Mesenteric fat pad (tissue), 1 donor: ENCODE measurements at places on chromosomes 4 and X. TPM values are rescaled to one million over a fixed set of nuclear protein-coding genes. Genes with fewer than 3 reads are reported as not detected.

- no peak for DNase-seq
These were observed 43.8 kb downstream of the NHSL2 start for GRCh38 chrX:71954458-71954857.

DNA sequence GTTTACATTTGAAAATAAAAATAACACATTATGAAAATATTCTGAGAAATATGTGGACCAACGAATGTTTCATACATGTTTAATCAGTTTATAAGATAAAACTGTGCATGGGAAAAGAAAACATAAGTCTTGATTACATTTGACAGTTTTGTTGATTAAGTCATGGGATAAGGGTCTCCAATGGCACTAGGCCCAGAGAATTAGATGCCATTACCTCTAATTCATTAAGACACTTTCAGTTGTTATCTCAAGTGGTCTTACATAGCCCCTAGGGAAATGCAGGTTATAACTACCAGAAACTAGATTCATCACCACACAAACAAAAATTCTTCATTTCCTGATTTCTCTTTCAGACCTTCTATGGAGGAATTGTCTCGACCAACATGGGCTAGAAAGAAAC is 300.8 kb downstream of the PCDH7 start:
- no peak for DNase-seq

DNA sequence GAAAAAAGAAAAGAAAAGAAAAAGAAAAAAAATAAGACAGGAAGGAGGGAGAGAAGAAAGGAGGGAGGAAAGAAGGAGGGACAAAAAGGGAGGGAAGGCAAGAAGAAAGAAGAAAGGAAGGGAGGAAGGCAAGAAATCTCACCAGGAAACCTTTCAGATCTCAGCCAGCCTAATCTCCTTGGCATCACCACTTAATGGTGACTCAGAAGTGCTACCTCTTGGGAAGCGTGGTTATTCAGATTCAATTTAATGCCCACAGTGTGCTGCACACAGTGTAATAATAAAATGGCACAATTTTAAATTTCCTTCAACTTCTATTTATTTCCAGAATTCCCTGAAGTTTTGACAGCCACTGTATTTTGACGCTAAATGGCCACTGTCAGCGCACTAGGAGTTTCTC is 50.3 kb downstream of the DKK2 start:
- DNase-seq: no peak

- no peak for DNase-seq
These were observed 12.1 kb upstream of the CLCN5 start for GRCh38 chrX:49910344-49910743.

DNA sequence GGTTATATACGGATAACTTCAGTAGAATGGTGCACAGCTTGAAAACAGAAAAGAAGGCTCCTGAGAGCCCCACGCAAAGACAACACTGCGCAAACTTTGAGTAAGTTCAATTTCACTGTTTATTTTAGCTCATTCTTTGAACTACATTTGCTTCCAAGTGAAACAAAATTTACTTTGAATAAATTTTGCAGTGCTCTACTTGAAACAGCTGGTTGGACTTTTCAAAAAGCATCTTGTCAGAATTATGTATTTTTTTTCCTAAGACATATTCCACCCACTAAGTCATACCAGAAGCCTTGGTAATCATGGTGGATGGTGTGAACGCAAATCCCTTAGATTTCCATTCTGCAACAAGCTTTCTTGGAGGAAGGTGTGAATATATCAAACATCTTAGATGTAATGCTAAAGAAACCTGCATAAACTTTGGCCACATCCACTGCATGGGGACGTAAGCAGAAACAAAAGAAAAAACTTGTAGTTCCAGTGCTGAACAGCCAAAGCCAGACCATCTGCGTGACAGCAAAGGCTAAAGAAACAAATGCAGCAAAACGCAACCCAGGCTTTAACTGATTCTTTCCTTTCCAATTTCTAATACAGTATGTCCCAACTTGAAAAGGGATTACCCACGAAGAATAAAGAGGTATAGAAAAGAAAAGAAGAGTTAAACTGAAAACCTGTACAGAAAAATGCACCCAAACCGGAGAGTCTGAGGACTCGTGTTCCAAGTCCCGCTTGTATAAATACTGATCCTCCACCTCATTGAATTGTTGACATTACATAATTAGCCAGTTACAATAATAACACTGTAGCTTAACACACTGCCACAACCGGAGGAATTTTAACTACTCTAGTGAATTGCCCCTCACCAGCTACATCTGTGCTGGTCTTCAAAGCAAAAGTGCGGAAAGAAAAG is 90.9 kb downstream of the SH3RF1 start:
- DNase-seq: no peak

Gene PCDH18
- 23.3 TPM for total RNA-seq

Gene RNF128
- 0.55 TPM for total RNA-seq

Gene GAB3
- total RNA-seq: 13.7 TPM

Gene RELL1
- total RNA-seq: 56.2 TPM

Gene STAP1
- total RNA-seq: not detected
